NCI-H1092 treated with DMSO at 0.1 percent for 48 hours (cell line): ENCODE measurements at places on chromosomes 6 and 20.

DNA sequence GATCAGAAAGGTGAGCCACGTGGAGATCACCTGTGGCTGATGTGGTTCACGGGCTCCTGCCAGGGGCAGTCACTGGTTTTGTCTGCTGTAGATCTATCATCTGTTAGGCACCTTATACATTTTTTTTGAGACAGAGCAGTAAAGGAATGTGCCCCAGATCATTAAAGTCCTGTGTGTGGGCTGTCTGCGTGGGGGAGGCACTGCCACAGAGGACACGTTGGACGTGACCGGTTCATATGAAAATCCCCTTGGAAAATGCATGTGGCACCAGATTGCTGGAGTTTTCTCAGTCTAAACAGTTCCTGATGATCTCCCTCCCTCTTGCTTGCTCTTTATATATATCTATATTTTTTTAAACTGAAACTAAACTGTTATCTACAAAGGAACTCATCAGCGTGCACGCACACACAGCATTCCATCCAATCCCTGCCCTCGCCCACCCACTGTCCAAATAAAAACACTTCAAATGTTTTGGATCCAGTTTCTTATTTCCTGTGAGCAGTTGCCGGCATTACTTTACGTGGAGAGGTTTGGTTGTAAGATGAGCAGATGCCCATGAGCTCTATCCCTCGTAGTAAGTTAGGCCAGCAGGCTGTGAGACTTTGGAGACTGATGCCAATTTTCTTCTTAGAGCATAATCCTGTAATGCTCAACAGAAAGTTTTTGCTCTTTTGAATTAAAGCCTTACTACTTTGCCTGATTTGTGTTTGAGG lies 161.6 kb upstream of the EXOC2 start:
- no peak for DNase-seq

DNA sequence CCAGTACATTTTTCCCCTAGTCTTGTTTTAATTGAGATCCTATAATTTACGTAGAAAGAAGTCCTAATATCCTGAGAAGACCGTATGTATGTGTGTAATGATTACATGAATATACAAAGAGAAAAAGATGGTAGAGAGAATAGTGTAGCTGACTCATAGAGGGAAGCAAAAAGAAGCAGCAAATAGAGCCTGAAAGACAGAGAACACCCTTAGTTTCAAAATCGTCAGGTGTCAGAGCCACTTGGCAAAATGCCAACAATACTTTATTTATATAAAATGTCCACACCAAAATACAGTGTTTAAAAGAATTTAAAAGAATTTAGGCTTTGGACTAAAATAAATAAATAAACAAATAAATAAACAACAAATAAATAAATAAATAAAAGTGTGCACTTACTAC lies 1414.1 kb upstream of the EYS start:
- DNase-seq, result no peak

GRCh38 chr20:51460569-51461265 lies 81.8 kb downstream of the NFATC2 start:
- no peak for DNase-seq

DNA sequence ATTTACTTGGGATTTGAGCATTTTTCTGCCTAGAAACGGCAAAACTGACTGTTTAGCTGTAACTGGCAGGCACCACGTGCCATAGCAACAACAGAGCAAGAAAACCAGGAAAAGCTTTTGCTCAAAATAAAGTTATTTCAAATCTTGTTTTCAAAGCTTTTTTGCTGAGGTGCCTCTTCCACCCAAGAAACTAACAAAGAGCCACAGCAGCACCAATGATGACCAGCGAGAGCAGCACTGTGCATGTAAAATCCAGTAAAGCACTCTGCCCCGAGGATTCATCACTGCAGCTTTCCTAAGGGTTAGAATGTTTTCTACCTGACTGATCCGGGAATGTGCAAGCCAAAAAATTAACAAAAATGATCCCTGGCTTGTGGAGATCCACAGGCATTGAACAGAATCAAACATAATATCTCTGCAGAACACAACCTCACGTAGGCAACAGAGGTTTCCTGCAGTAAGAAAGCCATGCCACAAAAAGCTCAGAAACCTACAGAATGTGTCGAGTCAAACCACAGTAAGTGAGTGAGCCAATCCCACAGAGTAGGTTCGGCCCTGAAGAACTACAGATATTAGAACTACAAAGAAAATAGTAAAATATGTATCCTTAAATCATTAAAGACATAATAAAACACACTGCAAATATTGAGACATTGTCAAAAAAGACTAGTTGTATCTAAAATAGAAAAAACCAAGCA lies 7.4 kb upstream of the ULBP3 start:
- DNase-seq, result no peak

- peak; percentile 95 for DNase-seq
Observed at GRCh38 chr6:21887231-21888185, 294.0 kb downstream of the SOX4 start.

DNA sequence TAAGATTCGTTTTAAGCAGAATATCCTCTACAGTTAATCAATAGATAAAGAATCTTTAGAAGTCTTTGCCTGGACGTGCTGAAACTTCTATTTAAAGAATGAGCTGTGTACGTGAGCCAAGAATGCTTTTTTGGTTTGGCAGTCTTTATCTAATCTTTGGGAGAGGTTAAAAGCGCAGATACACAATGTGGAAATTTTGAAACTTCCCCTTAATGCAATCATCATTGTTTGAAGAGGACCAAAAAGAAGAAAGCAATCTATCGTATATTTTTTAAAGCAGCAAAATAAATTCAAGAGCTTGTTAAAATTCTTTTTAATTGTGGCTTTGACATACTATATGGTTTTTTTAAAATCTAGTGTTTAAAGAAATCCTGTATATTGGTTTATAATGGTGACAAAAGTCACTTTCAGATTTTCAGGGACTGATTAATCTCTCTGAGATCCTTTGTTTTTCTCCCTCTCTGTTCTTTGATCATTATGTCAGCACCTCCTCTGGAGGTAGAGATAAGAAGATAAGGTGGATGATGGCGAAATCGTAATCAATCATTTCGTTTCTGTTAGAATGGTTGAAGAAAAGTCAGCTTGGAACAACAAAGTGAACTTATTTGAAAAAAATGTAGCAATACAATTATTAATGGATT lies 92.1 kb upstream of the FAM184A start:
- no peak for DNase-seq

- no peak for DNase-seq
Observed at GRCh38 chr6:49151461-49151860, 311.6 kb downstream of the MMUT start.

DNA sequence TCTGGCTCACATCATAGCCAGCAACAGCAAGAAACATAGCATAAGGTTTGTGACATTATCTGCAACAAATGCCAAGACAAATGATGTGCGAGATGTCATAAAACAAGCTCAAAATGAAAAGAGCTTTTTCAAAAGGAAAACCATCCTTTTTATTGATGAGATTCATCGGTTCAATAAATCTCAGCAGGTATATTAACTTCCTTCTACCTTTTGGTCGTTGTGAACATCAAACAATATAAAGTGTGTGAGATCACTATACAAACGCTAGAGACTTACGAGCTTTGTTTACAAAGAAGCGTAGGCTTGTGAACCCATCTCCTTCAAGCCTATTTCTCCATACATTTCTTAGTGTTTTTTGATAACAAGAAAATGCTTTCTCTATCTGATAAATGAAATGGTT lies 3.5 kb downstream of the WRNIP1 start:
- DNase-seq, result no peak

DNA sequence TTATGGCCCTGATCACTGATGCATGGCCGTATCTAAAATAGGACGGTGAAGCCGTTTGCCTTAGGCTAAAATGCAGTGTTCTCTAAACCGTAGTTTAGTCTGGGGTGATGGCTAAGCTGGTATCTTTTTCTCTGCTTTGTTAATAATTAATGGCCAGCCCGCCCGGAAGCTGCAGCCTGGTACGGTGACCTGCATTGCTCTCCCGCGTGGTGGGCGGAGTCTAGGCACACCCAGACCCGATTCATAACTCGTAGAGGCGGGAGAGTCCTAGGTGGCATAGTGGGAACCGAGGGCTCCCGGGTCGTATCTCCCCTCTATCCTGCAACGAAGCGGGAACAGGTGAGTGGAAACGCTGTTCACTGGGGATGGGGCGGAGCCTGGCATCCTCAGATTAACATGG lies 5.5 kb downstream of the CDH4 start:
- no peak for DNase-seq

GRCh38 chr6:167227984-167228383 lies 63.1 kb upstream of the UNC93A start:
- no peak for DNase-seq

- no peak for DNase-seq
Observed at GRCh38 chr6:107069631-107070548, 41.9 kb downstream of the MTRES1 start.

GRCh38 chr6:40755046-40755681 lies 168.0 kb upstream of the LRFN2 start:
- no peak for DNase-seq

GRCh38 chr20:22282696-22283095 lies 301.7 kb downstream of the FOXA2 start:
- no peak for DNase-seq

DNA sequence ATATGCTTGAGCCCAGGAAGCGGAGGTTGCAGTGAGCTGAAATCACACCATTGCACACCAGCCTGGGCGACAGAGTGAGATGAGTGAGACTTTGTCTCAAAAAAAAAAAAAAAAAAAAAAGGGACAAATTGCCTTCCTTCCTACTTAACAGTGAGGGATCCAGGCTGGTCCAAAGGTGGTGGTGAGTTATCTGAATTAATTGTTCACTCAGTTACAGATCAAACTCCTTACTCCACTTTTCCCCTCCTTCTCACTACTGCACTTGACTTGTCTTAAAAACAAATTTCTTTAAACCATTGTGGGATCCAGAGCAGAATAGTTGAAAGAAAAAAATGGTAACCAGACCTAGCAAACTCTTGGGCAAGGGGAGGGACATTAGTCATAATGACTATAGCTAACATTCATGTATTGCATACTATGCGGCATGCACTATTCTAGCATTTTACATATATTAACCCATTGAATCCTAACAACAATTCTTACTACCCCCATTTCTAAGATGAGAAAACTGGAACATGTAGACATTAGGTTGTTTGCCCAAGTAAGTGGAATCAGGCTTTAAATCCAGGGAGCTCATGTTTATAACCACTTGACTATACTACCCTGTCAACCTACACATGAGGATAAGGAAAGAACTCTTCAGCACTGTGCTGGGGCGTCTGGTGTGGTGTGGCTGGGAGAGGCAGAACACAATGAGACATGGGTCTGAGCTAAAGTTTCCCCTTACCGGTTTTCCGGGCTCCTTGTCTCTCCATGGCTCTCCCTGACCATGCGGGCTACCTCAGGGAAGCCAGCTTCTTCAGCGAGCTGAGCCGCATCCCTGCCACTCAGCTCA lies 1.5 kb downstream of the GPANK1 start:
- no peak for DNase-seq

- no peak for DNase-seq
Observed at GRCh38 chr20:60132827-60133670, 174.8 kb downstream of the CDH26 start.

DNA sequence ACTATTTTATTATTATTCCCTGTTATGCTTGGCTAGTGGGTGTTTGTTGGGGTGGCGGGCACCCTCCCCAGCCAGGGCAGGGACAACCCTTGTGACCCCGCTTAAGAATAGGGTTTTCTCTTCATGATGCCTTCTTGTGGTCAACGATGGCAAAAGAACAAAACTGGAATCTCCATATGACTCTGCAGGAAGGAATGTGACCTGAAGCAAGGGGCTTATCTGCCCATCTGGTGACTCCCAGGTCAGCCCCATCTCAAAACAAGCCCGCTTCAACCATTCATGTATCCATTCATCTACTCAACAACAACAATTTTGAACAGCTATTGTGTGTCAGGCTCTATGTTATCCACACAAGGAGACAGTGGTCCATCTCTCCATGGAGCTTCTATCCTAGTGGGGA lies 30.9 kb upstream of the TGM6 start:
- no peak for DNase-seq

GRCh38 chr6:16754876-16755275 lies 6.4 kb downstream of the ATXN1 start:
- DNase-seq, result no peak

DNA sequence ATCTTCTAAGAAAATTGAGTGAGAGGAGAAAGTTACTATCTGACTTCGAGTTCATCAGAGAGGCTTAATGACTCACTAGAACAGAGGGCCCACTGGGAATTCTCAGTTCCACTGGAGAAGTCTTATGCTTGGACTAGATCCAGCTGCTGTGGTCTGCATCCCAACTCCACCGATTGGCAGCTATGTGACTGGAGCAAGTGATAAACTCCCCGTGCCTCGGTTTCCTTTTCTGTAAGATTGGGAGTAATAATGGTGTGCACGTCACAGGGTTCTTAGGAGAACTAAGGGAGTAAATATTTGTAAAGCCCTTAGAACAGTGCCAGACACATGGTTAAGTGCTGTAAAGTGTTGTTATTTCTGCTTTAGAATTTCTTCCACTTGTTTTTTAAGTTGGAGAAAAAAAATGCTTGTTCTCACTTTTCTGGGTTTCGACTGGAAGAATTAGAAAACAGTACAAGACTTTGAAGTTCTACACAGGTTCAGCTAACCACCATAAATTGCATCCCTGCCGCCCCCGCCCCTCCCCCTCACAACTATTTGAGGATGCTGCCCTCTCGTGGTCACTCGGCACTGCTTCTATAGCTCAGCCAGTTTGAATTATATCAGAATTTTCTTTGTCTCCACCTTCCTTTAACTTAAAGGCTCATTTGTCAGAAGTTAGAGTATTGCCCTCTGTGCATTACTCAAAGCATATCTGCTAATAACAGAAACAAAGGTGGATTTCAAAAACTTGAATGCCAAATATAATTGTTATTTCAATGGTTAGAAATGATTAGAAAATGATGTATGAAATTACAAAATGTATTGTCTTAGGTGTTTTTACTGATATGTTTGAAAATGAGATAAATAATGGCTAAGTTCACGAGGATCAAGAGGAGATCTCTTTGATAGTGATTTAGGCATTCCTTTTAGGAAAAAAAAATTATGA lies 95.0 kb upstream of the IFNGR1 start:
- DNase-seq, result peak; percentile 34

DNA sequence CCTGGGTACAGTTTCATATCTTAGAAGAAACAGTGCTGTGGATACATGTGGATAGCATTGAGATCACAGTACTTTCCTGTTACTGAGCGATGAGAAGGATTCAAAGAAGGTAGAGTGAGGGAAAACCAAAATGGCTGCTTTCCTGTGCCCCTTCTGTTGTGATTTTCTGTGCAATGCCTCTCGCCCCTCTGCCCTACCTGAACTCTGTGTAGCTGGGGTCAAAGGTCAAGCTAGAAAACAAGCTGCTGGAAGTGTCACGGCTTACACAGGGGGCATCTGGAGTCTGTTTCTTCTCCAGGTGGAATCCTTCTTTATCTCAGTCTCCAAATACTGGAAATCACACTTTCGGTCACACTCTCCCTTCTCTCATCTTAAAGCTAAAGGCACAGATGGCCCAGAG lies 27.0 kb upstream of the CCN6 start:
- DNase-seq, result no peak

GRCh38 chr6:7138046-7138531 lies 30.3 kb downstream of the RREB1 start:
- no peak for DNase-seq

- no peak for DNase-seq
Observed at GRCh38 chr6:86456821-86457220, 480.5 kb upstream of the HTR1E start.
